ENCODE measurements at places on chromosomes 4 and X. TPM values are rescaled to one million over a fixed set of nuclear protein-coding genes. Genes with fewer than 3 reads are reported as not detected.

The ALAS2 gene
- total RNA-seq: not detected

GRCh38 chr4:66429276-66429675 lies 759.0 kb upstream of the EPHA5 start:
- H3K27ac ChIP-seq: no peak overlapping the region
- no peaks in the 10 kb centered on the region for H3K27me3 ChIP-seq
- DNase-seq: no peak
- H3K36me3 ChIP-seq: no peaks in the 10 kb centered on the region

DNA sequence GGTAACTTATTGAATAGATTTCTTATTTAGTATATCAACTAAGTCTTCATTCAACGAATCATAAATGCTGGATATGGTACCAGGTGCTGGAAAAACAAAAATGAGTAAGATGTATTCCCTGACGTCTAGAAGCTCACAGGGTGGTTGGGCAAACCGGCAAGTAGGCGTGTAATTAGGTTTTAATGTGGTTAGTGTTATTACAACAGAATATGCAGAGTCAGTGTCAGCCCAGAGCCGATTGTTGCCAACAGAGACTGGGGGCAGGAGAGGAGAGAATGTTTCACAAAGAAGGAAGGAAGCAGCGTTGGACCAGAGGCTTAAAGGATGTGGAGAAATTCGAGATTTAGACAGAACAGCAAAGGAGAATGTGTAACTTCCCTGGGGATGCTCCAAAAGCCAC lies 111.7 kb downstream of the TENM3 start:
- H3K4me3 ChIP-seq: no peak overlapping the region
- H3K27me3 ChIP-seq: no peaks in the 10 kb centered on the region
- peaks cover 6% of the 10 kb centered on the region for H3K4me1 ChIP-seq
- H3K27ac ChIP-seq: no peak overlapping the region
- DNase-seq: peak; percentile 52

GRCh38 chr4:18676526-18676915 lies 655.0 kb upstream of the LCORL start:
- no peak overlapping the region for H3K4me3 ChIP-seq
- no peak for DNase-seq
- H3K27me3 ChIP-seq: no peaks in the 10 kb centered on the region
- no peaks in the 10 kb centered on the region for H3K36me3 ChIP-seq
- peaks cover 4% of the 10 kb centered on the region for H3K4me1 ChIP-seq

The IBSP gene
- total RNA-seq: not detected

- no peaks in the 10 kb centered on the region for H3K27me3 ChIP-seq
- no peak for DNase-seq
- H3K27ac ChIP-seq: no peak overlapping the region
- no peaks in the 10 kb centered on the region for H3K4me1 ChIP-seq
- no peak overlapping the region for H3K4me3 ChIP-seq
- no peaks in the 10 kb centered on the region for H3K36me3 ChIP-seq
Measured at GRCh38 chr4:180437601-180438000, 1805.6 kb upstream of the TENM3 start.

GRCh38 chr4:58590722-58591121 lies 1480.5 kb upstream of the IGFBP7 start:
- H3K36me3 ChIP-seq: no peaks in the 10 kb centered on the region
- peaks cover 8% of the 10 kb centered on the region for H3K4me1 ChIP-seq
- H3K27me3 ChIP-seq: no peaks in the 10 kb centered on the region
- H3K4me3 ChIP-seq: no peak overlapping the region

DNA sequence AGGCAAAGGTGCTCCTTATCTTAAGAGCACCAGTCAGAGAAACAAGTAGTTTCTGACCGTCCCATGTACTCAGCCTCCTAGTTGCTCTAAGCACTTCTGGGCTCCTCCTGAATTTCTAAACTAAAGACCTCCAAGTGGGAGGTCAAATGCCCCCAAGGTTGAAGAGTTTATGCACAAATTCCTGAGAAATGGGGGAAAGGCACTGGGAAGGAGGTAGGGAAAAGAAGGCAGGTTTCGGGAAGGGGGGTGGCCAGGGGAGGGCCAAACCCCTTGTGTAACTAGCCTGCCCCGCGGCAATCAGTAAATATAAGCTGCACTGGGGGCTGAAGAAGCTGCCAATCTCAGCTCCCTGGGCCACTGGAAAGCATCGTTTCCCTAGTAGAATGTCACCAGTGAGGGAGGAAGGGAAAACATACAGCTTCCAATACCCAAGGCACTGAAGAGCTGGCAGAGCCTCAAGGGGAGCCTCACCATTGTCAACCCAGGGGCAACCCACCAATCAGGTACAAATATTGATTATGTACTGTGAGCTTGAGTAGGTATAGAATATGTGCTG lies 3.4 kb downstream of the FOXO4 start:
- DNase-seq: no peak
- H3K27ac ChIP-seq: no peak overlapping the region
- peaks cover 49% of the 10 kb centered on the region for H3K27me3 ChIP-seq
- no peaks in the 10 kb centered on the region for H3K4me1 ChIP-seq
- no peak overlapping the region for H3K4me3 ChIP-seq

The DTHD1 gene
- not detected for total RNA-seq

- peaks cover 52% of the 10 kb centered on the region for H3K27me3 ChIP-seq
- DNase-seq: peak; percentile 53
- no peaks in the 10 kb centered on the region for H3K4me1 ChIP-seq
- H3K4me3 ChIP-seq: peak within 1 kb of the TSS; percentile 88
- H3K27ac ChIP-seq: no peak within 1 kb of the TSS
- H3K36me3 ChIP-seq: no peaks in the 10 kb centered on the region
Measured at GRCh38 chrX:133415276-133416105, at the start of gene GPC4. TSS of gene GPC4 (minus strand) at chrX:133415489. CDS start at chrX:133414965, 524 bp downstream.

DNA sequence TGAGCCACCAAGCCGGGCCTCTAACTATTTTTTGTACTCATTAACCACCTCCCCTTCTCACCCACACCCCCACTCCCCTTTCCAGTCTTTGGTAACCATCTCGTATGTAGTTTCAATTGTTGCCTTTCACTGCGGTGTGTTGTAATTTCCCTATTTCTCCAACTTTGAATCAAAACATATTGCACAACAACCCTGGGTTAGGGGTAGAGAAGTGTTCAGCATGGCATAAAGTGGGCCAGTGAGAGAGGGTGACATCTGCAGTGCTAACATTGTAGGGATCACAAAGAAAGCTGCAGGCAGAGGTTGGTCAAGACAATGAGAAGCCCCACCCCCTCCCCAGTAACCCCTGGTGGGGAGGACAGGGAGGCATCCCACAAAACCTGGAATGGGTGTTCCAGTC lies 92.7 kb downstream of the SPATA18 start:
- H3K27ac ChIP-seq: no peak overlapping the region
- H3K36me3 ChIP-seq: no peaks in the 10 kb centered on the region
- DNase-seq: peak; percentile 23

DNA sequence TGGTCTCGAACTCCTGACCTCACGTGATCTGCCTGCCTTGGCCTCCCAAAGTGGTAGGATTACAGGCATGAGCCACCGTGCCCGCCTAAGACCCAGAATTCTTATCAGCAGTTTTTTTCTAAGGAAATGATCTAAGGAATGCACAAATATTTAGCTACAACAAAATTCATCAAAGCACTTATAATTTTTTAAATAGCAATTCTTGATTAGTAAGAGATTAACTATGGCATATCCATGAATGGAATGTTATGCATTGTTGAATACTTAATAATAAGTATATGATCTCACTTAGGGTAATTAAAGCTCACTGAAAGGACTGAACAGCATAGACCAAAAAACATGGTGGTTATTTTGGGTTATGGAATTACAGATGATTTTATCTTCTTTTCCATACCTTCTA lies 18.4 kb downstream of the CENPU start:
- H3K4me3 ChIP-seq: no peak overlapping the region
- H3K36me3 ChIP-seq: peaks cover under 1% of the 10 kb centered on the region
- H3K4me1 ChIP-seq: no peaks in the 10 kb centered on the region

The SLC34A2 gene
- total RNA-seq: not detected

The RNF175 gene
- total RNA-seq: 0.66 TPM

The ARR3 gene
- not detected for total RNA-seq

DNA sequence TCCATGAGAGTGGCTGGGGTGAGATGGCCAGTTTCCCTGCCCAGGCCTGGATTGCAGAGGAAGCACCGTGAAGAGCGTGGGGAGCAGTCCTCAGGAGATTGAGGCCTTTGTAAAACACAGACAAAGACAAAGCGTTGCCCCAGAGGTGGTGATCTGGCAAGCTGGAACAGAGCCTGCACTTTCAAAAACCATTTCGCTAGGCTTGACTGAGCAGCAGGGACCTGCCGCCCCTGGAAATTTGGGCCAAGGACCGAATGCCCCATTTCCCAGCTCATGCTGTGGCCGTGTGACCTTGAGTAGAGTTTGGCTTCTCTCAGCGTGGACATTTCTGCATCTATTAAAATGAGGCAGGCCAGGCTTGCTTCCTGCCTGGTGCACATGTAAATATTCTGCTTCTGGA lies 381.4 kb downstream of the BCOR start:
- H3K4me1 ChIP-seq: peaks cover 6% of the 10 kb centered on the region
- no peak overlapping the region for H3K4me3 ChIP-seq
- no peak overlapping the region for H3K27ac ChIP-seq
- peaks cover 14% of the 10 kb centered on the region for H3K27me3 ChIP-seq
- no peak for DNase-seq
- H3K36me3 ChIP-seq: no peaks in the 10 kb centered on the region

DNA sequence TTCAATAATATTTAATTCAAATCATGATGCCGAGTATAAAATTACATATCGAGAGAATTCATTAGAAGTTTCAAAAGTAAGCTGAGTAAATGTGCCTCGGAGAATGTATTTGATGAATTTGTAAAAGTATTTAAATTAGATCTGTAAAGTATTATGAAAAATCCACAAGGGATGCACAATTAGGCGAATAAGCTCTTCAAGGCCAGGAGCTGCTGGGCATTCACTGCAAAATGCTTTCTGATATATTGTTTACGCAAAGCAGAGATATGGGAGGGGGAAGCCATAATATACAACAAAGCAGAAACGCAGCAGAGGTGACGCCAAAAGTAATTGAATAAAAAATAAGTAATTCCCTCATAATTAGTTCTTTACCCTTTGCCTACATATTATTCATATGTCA lies 1121.5 kb upstream of the TENM3 start:
- no peak overlapping the region for H3K4me3 ChIP-seq
- H3K27me3 ChIP-seq: no peaks in the 10 kb centered on the region
- H3K27ac ChIP-seq: no peak overlapping the region

GRCh38 chrX:126137899-126138298 lies 28.2 kb downstream of the DCAF12L2 start:
- H3K36me3 ChIP-seq: no peaks in the 10 kb centered on the region
- DNase-seq: peak; percentile 24
- no peak overlapping the region for H3K27ac ChIP-seq
- no peaks in the 10 kb centered on the region for H3K4me1 ChIP-seq

The SPP1 gene
- total RNA-seq: not detected

The PDE5A gene
- 0.71 TPM for total RNA-seq

- DNase-seq: no peak
- no peaks in the 10 kb centered on the region for H3K4me1 ChIP-seq
- H3K27me3 ChIP-seq: no peaks in the 10 kb centered on the region
Measured at GRCh38 chr4:112956484-112956896, 93.0 kb upstream of the ANK2 start.

DNA sequence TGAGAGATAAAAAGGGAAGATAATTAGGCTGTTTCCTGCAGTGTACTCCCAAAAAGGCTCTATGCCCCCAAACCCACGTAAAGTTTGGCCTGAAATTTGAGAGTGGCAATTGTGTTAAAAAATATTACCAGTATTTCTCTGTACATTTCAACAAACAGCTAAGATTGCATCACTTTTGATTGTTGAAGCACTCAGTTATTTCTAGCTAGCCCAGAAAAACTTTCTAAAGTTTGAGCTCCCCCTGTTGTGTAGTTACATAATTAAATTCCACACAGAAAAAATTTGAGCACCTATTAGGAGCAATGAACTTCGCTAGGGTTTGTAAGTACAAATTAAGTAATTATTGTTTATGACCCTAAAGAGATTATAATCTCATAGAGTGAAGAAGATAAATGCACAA lies 109.4 kb downstream of the DLG3 start:
- DNase-seq: peak; percentile 42
- peaks cover 42% of the 10 kb centered on the region for H3K27me3 ChIP-seq
- H3K4me3 ChIP-seq: no peak overlapping the region
- peaks cover 6% of the 10 kb centered on the region for H3K4me1 ChIP-seq

- no peaks in the 10 kb centered on the region for H3K27me3 ChIP-seq
- DNase-seq: no peak
- H3K36me3 ChIP-seq: peaks cover 17% of the 10 kb centered on the region
- peak overlapping the region; percentile 69 for H3K4me3 ChIP-seq
- peak overlapping the region; percentile 97 for H3K27ac ChIP-seq
- peaks cover 26% of the 10 kb centered on the region for H3K4me1 ChIP-seq
Measured at GRCh38 chr4:138200236-138200590, 41.9 kb downstream of the SLC7A11 start.

- no peaks in the 10 kb centered on the region for H3K4me1 ChIP-seq
- no peak for DNase-seq
- no peaks in the 10 kb centered on the region for H3K36me3 ChIP-seq
- H3K4me3 ChIP-seq: no peak overlapping the region
Measured at GRCh38 chrX:135340831-135341230, 31.6 kb downstream of the ETDC start.

The DDIT4L gene
- 0.23 TPM for total RNA-seq

The BCLAF3 gene
- 9.6 TPM for total RNA-seq

GRCh38 chr4:125484912-125485311 lies 170.2 kb downstream of the FAT4 start:
- peaks cover 18% of the 10 kb centered on the region for H3K36me3 ChIP-seq
- no peaks in the 10 kb centered on the region for H3K4me1 ChIP-seq
- no peak overlapping the region for H3K4me3 ChIP-seq
- no peak overlapping the region for H3K27ac ChIP-seq
- no peak for DNase-seq
- no peaks in the 10 kb centered on the region for H3K27me3 ChIP-seq

The MAGEA3 gene
- total RNA-seq: not detected

DNA sequence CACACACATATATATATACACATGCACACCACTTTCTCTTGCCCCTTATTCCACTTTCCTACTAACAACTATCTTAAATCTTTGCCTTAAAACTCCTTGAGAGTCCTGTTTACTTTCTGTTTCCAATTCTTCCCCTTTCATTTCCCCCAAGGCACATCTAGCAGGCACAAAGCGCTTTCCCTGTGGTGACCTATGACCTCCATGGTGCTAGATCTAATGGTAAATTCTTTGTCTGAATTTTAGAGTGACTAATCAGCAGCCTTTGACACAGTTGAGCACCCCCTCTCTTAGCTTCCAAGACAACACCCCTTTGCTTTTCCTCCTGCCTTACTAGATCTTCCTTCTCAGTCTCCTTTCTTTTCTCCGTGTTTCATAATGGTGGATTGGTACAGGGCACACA lies 236.4 kb upstream of the TTC29 start:
- H3K4me3 ChIP-seq: no peak overlapping the region
- no peak overlapping the region for H3K27ac ChIP-seq

The UGT2B10 gene
- not detected for total RNA-seq

- DNase-seq: no peak
- H3K4me1 ChIP-seq: no peaks in the 10 kb centered on the region
- H3K36me3 ChIP-seq: no peaks in the 10 kb centered on the region
- H3K27ac ChIP-seq: no peak overlapping the region
Measured at GRCh38 chr4:141058591-141059512, 74.4 kb downstream of the RNF150 start.

The AWAT2 gene
- not detected for total RNA-seq

- peaks cover 22% of the 10 kb centered on the region for H3K27me3 ChIP-seq
- no peak overlapping the region for H3K27ac ChIP-seq
- no peaks in the 10 kb centered on the region for H3K4me1 ChIP-seq
- no peak overlapping the region for H3K4me3 ChIP-seq
Measured at GRCh38 chrX:106201502-106202178, 33.5 kb downstream of the PWWP3B start.

Measured in MCF 10A (cell line).